ENCODE measurements at places on chromosomes 5 and 9.

GRCh38 chr5:169408731-169409130 is 107.8 kb upstream of the SLIT3 start:
- peak; percentile 46 for DNase-seq

GRCh38 chr5:85760519-85760918 is 857.2 kb upstream of the COX7C start:
- no peak for DNase-seq

- no peak for DNase-seq
Measured at GRCh38 chr9:86168256-86168655, 68.9 kb upstream of the GOLM1 start.

DNA sequence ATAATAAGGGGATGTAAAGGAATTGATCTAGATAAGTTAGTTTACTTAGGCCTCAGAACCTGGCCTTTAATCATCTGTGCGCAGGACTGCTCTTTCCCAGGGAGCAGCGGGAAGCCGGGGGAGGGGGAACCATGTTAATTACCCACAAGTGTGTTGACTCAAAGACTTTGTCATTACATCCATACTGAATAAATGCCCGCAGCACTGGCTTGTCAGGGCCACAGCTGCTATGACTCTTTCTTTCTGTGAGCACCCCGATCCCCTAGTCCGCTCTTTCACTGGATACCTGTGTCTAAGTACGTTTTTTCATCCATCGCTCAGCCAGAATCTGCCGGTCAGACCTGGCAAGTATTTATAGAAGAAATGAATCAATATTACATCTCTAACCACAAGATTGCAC is 249.3 kb upstream of the DMRT1 start:
- DNase-seq: no peak

DNA sequence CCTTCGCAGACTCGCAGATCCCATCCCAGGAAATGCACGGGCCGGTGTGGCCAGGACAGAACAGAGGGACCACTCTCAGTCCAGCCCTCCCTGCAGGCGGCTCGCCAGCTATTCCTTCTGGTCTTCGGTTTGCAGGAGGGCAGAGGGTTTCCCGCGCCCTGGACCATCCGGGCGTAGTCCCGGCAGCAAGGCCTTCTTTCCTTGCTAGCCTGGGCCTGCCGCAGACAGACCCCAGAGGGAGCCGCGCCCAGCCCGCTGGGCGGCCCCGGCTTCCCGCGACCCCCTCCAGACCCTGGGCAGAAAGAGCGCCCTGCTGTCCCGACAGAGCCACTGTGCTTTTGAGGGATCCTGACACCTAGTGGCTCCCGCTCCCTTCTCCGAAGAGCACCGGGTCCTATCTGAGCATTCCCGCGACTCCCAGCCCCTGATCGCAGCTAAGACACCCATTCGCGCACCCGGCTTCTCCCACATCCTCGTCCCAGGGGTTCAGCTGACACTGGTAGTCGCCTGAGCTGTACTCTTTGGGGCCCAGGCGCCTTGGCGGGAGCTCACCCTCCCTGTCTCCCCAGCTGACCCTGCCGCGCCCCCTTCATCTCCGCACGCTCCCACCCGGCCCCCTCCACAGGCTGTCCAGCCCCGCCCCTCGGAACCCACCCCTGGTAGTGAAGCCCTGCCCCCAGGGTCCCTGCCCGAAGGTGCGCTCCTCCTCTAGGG is 1.1 kb downstream of the CFAP90 start:
- no peak for DNase-seq

- DNase-seq: no peak
Measured at GRCh38 chr5:72796001-72796400, 20.5 kb upstream of the TNPO1 start.

DNA sequence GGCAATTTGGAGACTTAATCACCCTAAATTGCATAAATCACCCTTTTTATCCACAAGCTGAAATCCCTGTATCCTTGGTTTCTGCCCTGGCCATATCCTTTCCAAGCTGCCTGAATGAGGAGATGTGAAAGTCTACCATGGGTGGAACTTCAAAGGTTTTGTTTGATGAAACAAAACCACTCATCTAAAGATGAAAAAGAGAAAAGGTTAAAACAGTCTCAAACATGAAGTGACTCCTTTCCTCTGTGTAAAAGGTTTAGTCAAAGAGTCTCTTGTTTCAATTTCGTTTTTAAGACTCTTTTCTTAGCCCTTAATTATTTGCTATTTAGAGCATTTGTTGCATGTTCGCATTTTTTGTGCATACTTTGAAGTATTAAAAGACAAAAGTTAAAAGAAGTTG is 11.2 kb downstream of the SLC45A2 start:
- no peak for DNase-seq

DNA sequence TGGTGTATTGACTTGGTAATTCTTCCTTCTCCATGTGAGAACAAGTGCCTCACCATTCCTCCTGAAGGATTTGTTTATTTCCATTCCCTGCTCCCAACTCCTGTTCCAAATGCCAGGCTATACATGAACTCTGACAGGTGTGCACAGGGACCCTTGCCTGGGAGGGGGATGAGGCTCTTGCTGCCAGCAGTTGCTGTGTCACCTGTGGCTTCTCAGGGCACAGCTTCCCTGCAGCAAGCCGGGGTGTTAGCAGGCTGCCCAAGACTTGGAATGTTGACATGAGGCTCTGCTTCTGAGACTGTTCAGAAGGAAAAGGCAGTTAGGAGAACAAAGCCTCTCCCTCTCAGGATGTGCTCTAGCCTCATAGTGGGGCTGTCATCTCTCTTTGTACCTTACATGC is 131.3 kb downstream of the DOCK2 start:
- DNase-seq: no peak

DNA sequence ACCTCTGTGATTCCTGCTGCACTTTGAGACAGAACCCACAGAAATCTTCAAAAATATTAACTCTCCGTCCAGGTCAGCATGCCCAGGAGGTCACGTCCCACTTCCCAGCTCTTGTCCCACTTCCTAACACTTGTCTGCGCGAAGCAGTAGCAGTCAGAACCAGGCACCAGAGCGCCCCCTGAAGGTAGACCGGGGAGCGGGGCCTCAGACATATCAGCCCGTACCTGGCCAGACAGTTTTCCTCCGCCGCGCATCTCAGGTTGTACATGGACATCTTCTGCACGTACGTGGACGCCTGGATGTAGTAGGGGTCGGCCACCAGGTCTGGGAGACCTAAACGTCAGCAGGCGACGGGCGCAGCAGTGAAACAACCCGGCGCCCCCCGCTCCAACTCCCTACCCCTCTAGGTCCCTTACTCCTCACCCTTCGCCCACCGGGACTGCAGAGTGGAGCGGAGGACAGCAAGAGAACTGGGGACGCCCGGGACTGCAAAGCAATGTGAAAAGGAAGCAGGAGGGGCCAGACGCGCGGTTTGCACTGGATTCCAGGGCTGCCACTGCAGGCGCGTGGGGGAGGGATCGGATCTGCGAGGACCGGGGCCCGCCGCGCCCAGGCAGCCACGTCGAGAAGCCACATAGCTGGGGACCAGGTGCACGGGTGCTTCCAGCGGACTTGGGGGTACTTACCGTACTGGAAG is 1.2 kb downstream of the LOX start:
- DNase-seq: no peak

- peak; percentile 61 for DNase-seq
Measured at GRCh38 chr5:142821733-142822487, 51.7 kb downstream of the ARHGAP26 start.

DNA sequence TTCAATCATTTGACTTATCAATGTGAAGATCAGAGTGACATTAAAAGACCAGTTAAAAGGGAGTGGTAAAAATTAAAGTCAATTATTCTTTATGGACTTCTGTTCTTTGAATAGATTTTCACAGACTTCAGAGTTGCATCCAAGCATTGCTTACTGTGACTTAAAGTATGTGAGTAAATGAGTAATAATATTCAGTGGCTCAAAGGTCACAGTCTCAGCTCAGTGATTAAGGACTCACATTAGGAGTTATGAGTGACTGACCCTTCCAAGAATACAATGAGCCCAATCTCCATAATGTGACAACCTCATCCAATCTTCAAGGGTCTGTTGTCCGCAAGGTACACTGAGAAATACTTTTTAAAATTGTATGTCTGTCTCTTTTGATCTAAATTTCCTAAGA is 811.2 kb downstream of the BRINP1 start:
- DNase-seq: no peak

GRCh38 chr5:145853781-145854376 is 18.7 kb upstream of the PRELID2 start:
- DNase-seq: no peak

- DNase-seq: no peak
Measured at GRCh38 chr5:116370149-116370548, 204.5 kb downstream of the SEMA6A start.

DNA sequence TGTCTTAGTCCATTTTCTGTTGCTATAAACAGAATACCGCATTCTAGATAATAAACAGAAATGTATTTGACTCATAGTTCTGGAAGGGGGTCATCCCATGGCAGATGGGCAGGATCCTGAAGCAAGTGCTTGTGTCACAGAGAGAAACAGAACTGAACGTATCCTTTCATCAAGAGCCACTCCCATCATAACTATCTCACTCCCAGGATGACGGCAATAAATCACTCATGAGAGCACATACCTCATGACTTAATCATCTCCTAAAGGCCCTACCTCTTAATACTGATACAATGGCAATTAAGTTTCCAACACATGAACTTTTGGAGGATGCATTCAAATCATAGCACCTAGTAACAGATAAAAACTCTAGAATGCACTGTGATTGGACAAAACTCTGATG is 142.9 kb downstream of the CAMK4 start:
- no peak for DNase-seq

GRCh38 chr9:27408482-27408881 is 111.5 kb upstream of the EQTN start:
- DNase-seq: no peak

GRCh38 chr9:14433351-14434157 is 119.6 kb upstream of the NFIB start:
- DNase-seq: no peak

GRCh38 chr5:76608833-76609232 is 14.4 kb downstream of the F2RL2 start:
- no peak for DNase-seq

- DNase-seq: peak; percentile 50
Measured at GRCh38 chr5:62082370-62082801, 223.6 kb upstream of the KIF2A start.

- no peak for DNase-seq
Measured at GRCh38 chr5:173961418-173961817, 27.6 kb upstream of the C5orf47 start.

DNA sequence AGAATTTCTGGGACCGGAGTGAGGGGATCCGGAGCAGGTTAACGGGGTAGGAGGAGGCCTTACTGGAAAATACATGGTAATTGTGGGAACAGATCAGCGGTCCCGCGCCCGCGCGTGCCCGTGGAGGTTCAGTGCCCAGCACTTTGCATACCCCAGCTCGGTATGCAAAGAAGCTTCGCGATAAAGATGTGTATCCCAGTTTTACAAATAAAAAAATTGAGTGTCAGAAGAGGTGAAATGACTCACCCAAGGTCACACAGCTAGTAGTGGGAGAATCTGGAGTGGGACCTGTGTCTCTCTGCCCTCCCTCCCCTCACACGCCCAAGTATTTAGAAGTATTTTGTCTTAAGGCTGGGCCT is 967 bp downstream of the NEURL1B start:
- no peak for DNase-seq

DNA sequence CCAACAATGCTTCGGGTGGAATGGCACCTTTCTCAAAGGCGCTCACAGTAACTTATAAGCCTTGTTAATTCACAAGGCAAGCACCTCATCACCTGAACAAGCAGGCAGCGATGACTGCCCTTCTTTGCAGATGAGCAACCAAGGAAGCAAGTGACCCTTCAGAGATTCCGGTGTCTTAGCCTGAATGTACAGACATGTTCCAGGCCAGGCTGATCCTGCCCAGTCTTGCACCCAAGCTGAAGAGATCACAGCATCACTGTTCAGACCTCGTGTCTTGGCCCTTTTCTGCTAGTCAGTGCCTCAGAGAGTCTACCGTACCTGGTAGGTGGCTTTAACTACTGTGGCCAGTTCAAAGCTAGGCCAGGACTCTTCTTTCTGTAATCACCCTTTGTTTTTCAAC is 94.7 kb upstream of the ERCC6L2 start:
- no peak for DNase-seq

- no peak for DNase-seq
Measured at GRCh38 chr5:166401391-166401790, 1890.1 kb upstream of the WWC1 start.

GRCh38 chr9:33293782-33294181 is 3.5 kb downstream of the NFX1 start:
- no peak for DNase-seq

DNA sequence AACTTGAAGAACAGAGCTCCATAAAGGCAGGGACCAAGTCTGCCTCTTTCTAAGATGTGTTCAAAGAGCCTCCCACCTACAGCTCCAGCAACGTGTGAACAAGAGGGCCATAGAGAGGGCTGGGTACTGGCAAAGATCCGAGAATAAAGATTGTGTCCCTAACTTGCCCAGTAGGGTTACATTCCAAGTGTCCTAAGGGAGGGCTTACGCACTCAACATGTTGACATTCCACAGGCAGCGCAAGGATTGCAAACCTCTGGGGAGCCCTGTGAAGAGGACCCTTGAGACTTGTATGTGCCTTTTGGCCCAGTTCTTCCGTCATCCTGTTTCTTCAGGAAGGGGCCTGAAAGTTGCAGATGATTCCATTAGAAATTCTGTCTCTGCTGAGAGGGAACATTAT is 48.2 kb upstream of the ENTREP1 start:
- DNase-seq: no peak

GRCh38 chr9:68721666-68722330 is 16.8 kb downstream of the PIP5K1B start:
- DNase-seq: no peak

DNA sequence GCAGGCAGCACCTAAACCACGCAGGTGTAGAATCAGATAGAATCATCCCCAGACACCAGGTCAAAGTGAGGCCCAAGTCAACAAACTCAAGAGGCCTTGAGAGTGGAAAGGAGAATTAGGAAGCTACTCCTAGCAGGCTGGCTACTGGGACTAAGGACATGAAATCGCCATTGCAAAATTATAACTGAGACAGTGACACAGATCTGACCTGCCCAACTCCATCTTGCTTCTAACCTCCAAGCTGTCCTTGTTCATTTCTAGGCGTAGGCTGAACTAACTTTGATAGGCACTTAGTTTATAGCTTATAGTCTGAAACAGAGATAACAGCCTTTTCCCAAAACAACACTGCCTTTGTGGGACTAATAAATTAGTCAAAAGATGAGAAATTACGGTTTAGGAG is 52.8 kb downstream of the ACTL7B start:
- no peak for DNase-seq

- no peak for DNase-seq
Measured at GRCh38 chr9:90343366-90343765, 299.3 kb downstream of the DIRAS2 start.

- DNase-seq: peak; percentile 59
Measured at GRCh38 chr9:16138561-16139491, 586.0 kb downstream of the CCDC171 start.

- no peak for DNase-seq
Measured at GRCh38 chr5:163444526-163444925, 7.1 kb downstream of the CCNG1 start.

GRCh38 chr5:3002230-3002629 is 250.8 kb upstream of the IRX2 start:
- DNase-seq: no peak

- DNase-seq: no peak
Measured at GRCh38 chr5:14644623-14645237, 19.8 kb upstream of the OTULIN start.

GRCh38 chr5:123701511-123702200 is 189.7 kb downstream of the CSNK1G3 start:
- DNase-seq: no peak

All from fibroblast of skin of left biceps (primary cell).